ENCODE measurements at places on chromosomes 13 and 19. TPM values are rescaled to one million over a fixed set of nuclear protein-coding genes. Genes with fewer than 3 reads are reported as not detected.

The VSIG10L gene
- total RNA-seq: 0.22 TPM

The CLPTM1 gene
- 86.4 TPM for total RNA-seq

The CCDC70 gene
- total RNA-seq: not detected

The OR7A5 gene
- total RNA-seq: not detected

The SPPL2B gene
- 76.8 TPM for total RNA-seq

The PCDH17 gene
- not detected for total RNA-seq

The ADAT3 gene
- 3.7 TPM for total RNA-seq

The ANKLE1 gene
- 2.8 TPM for total RNA-seq
